ENCODE measurements at places on chromosomes 11 and 22.

DNA sequence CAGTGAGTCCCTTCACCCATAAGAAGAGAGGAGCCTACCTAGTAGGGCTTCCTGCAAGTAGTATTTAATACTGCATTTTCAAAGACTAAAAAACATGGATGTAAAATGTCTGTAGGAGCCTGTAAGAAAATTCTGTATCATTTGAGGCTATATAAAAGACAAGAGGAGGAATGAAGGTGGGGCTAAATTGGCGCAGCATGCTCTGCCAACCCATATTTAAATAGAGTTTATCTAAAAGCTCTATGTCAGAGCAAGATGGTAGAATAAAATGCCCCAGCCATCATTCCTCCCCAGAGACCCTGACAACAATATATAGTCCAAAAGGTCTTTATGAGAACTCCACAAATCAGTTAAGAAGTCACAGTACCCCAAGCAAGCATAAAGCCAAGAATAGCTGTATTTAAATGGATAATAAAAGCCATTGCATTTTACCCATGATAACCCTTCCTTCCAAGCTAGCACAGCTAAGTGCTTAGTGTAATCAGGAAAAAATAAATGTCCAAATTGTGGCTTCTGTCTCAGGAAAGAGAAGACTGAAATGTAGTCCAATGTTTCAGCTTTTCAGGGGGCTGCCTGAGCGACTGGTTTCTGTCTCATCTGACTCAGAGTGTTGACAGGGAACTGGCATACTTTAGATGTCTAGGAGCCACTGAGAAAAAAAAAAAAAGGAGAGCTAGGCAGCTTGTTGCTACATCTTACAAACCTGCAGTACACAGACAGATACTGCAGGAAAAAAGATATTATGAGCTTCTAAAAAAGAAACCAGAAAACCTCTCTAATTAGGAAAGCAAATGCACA, 258.6 kb downstream of the METTL15 start:
- DNase-seq, result peak; percentile 75

GRCh38 chr11:36354221-36355003, 58.3 kb downstream of the PRR5L start:
- peak; percentile 67 for DNase-seq

- peak; percentile 37 for DNase-seq
Observed at GRCh38 chr11:107858217-107859070, at the start of gene SLC35F2. Gene SLC35F2 (minus strand): TSS chr11:107858787. CDS start chr11:107858767, 20 bp downstream.

- DNase-seq, result peak; percentile 24
Observed at GRCh38 chr11:74949753-74950137, 679 bp downstream of the SPCS2 start.

GRCh38 chr11:94668212-94668793, 99.9 kb upstream of the AMOTL1 start:
- no peak for DNase-seq

GRCh38 chr11:3199537-3200295, 18.9 kb downstream of the MRGPRG start:
- no peak for DNase-seq

DNA sequence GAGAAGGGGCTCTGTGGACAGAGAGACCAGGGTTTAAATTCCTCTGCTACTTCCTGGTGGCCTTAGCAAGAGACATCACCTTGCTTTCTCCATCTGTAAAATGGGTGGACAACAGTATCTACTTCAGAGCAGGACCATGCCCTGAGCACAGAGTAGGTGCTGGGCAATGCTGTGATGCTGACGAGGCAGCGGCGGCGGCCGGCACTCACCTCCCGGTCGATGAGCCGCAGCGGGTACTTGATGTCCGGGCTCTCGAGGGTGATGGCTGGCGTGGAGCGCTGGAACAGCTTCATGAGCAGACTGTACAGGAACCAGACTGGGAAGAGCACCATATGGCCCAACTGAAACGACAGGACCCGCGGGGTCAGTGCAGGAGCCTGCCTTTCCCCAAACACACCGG, 3.9 kb downstream of the ATP5MGL start:
- no peak for DNase-seq

DNA sequence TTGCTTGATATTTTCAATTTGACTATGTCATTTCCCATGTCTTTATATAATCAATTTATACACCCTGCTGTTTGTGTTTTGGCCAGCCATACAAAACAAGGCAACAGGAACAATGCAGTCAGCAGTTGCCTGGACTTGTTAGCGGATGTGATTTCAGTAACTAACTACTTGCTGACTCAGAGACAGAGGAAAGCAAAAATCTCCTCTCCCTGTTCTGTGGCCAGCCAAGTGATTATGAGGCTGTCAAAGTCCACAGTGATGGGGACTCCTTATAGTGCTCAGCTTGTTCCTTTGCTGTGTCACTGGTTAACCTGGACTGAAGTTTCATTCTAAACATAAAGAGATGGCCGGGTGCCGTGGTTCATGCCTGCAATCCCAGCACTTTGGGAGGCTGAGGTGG, 32.6 kb upstream of the APLP2 start:
- DNase-seq, result peak; percentile 69

GRCh38 chr11:118304568-118305248, at the start of gene CD3E:
Gene CD3E (plus strand): TSS chr11:118304730. CDS start chr11:118304953, 223 bp downstream.
- no peak for DNase-seq

- peak; percentile 33 for DNase-seq
Observed at GRCh38 chr11:8382436-8383053, 118.9 kb upstream of the LMO1 start.

GRCh38 chr11:66327171-66328030, 8.8 kb downstream of the RIN1 start:
- peak; percentile 64 for DNase-seq

- no peak for DNase-seq
Observed at GRCh38 chr11:132343445-132344175, 973.2 kb downstream of the NTM start.

DNA sequence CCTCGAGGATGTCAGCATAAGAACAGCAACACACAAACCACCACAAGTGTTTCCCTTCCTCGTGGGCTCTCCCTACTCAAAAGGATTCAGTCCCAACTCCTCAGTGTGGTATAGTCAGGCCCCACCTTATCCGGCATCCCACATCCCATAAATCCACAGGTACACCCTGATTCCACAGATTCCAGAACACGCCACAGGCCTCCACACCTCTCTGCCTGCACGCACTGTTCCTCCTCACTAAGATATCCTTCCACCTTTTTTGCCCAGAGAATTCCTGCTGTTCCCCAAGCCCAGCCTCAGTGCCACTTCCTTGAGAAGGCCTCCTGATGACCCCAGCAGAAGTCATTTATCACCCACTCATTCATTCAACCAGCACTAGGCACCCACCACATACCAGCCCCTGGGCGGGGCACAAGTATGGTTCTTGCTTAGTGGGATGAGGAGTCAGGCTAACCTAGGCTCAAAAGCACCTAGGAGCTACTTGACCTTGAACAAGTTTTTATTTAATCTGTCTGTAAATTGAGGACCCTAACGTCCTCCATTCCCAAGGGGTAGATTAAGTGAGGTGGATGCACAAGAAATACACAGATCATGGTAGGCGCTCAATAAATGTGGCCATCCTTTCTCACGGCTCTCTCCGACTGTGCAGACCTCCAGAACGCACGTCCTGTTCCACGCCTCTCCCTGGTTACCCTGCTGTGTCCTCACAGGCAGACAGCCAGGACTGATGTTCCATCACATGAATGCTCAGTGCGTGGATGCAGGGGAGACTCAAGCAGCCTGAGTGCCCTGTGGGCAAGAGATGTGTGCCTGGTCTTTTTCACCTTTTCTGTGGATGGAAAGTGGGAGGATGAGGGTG, 2.1 kb upstream of the KCNJ4 start:
- DNase-seq, result no peak

DNA sequence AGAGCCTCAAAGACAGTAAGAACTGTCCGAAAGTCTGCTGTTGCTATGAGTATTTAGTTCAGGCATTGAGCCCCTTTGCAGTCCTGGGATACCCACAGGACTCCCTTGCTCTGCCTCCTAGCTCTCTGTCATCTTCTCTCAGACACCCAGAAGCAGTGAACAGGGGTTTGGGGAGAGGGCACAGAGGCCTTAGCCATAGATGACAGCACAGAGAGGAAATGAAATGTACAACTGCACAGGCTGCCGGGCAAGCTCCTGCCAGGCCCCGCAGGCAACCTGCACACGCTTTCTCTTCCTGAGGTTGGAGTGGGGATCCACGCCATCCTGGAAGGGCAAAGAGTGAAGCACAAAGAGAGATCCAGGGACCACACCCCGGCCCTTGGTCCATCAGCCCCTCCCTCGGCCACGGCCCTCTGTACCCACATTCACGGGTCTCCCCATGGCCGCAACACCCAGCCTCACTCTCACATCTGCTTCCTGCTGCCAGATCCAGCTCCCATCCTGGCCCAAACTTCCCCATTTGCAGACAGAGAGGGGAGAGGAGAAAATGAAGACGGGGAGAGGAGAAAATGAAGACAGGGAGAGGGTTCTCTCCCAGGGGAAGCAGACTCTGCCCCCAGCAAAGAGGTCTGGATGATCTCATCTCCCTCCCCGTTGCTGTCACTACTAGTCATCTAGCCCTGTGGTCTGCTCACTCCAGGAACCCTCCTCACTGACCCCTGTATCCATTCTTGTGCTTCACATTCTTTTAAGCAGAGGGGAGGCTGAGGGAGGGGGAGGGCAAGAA, 40.7 kb downstream of the CD6 start:
- DNase-seq, result peak; percentile 16

DNA sequence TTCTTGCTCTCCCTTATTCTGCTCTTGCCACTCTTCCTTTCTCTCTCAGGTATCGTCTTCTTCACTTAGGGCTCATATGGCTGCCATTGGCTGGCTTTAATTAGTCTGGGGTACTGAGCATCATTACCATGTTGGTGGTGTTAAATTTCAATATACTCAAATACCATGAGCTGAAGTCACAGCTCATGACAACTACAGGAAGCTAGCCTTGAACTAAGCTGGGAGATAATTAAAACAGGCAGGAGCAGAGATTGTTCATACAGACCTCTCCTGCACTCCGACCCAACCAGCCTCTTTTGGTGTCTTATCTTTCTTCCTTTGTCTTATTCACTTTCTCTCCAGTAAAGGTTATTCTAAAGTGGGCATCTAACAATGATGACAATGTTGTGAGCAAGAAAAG, 130.9 kb upstream of the BLID start:
- peak; percentile 24 for DNase-seq

DNA sequence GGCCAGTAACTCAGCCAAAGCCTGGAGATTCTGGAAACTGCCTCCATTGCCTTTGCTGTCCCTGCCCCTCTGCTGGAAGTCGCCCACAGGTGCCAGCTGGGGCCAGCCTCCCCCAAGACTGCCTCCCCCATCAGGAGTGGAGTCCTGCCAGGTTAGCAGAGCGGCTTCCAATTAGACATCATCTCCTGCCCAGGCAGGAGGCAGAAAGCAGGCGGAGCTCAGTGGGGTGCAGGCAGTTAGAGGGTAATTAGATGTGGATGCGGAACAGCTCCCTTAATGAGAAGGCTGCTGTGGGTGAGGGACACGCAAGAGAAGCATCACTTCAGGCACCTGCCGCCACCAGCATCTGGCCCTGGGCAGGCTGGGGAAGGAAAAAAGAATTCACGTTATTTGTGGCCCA, 90.9 kb upstream of the TP53I11 start:
- DNase-seq, result no peak

GRCh38 chr22:37502342-37503182, 16.4 kb upstream of the MFNG start:
- no peak for DNase-seq

DNA sequence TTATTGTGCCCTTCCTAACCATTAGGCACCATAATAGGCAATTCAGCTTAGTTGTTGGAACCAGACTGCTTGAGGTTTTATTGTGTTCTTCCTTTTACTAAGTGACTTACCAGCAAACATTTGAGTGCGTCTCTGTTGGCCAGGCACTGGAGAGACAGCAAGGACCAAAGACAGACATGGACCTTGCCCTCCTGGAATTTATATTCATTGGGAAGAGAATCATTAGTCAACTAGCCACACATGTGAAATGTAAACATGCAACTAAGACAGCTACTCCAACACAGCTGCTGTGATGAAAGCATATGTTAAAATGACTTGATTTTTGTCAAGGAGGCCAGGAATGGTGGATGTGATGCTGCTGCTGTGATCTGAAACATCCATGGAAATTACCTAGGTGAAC, 106.4 kb downstream of the TRAF6 start:
- DNase-seq, result peak; percentile 42

DNA sequence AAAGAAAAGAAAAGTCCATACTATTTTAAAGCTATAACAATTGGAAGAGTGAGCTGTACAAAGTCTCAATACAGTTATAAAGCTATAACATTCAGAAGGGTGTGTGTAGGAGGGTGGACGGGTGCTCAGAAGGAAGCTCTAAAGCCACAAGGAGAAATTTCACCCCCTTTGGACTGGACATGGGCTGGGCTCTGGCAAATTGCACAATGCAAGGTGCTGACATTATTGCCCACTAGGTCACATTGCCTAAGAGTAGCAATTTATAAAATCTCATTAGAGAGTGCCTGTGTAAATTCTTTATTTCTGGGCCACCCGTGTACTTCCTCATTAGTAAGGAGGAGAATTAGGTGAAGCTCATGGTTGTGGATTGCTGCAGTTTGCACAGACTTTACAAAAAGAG, 5.7 kb upstream of the APOBEC3A start:
- DNase-seq, result no peak

All from IMR-90 (cell line).